ENCODE measurements at places on chromosomes 4 and X. TPM values are rescaled to one million over a fixed set of nuclear protein-coding genes. Genes with fewer than 3 reads are reported as not detected.
A peak's percentile ranks its signal among the peaks of the same experiment; 100 is the strongest.

The SOWAHD gene
- total RNA-seq, result 1.2 TPM

The PTPN13 gene
- total RNA-seq, result not detected

The GALNTL6 gene
- total RNA-seq, result not detected

The CXCR3 gene
- 10.4 TPM for total RNA-seq

The NPNT gene
- total RNA-seq, result not detected

The BTK gene
- total RNA-seq, result 5.3 TPM

The VCX3B gene
- not detected for total RNA-seq

The CFAP99 gene
- total RNA-seq, result not detected

The PNMA6E gene
- total RNA-seq, result not detected

The MID1 gene
- 0.31 TPM for total RNA-seq

The RXFP1 gene
- total RNA-seq, result not detected

The ARHGEF9 gene
- 30.6 TPM for total RNA-seq

The SSX4 gene
- not detected for total RNA-seq

DNA sequence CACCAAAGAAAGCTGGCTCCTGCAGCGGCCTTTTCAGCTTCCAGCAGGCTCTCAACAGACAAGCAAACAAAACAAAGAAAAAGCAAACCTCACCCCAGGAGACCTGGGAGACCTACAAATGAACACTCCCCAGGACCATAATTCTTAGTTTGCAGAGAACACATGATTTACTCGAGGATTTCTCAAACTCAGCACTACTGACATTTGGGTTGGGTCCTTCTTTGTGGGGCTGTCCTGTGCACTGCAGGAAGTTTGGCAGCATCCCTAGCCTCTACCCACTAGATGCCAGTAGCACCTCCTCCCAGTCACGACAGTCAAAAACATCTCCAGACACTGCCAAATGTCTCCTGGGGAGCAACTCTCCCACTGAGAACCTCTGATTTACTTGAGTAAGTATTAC, 21.9 kb downstream of the APOO start:
- no peak for DNase-seq

- DNase-seq, result no peak
These were observed 22.7 kb upstream of the DRD5 start for GRCh38 chr4:9758641-9759317.

GRCh38 chr4:3269105-3269927, 20.4 kb downstream of the MSANTD1 start:
- no peak for DNase-seq

- no peak for DNase-seq
These were observed 69.0 kb downstream of the HPRT1 start for GRCh38 chrX:134528960-134529359.

- no peak for DNase-seq
These were observed 1067.6 kb upstream of the FTHL17 start for GRCh38 chrX:32139476-32139875.

- DNase-seq, result peak; percentile 48
These were observed 14.9 kb upstream of the LOC101059915 start for GRCh38 chrX:71652405-71652804.

DNA sequence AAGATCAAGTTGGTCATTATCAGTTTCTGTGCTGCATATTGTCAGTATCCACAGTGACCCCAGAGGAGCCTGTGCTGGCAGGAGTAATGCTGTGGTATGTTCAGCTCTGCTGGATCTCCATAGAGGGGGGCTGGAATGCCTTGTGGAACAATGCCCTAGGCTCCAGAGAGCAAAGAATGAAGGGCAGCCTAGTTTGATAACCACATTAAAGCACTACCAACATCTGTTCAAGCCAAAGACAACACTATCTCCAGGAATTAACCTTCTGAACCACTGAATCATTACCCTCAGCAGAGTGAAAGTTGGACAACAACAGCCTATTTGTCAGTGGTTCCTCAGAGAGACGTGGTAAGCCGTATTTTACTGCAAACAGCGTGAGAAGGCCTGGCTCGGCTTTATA, 192.3 kb upstream of the CXorf66 start:
- no peak for DNase-seq

GRCh38 chr4:40357738-40358137, 22.6 kb downstream of the CHRNA9 start:
- no peak for DNase-seq

GRCh38 chrX:135389717-135390116, 32.0 kb upstream of the SMIM10L2A start:
- no peak for DNase-seq

- no peak for DNase-seq
These were observed 408.1 kb downstream of the DCAF12L2 start for GRCh38 chrX:125757794-125758564.

- no peak for DNase-seq
These were observed 31.3 kb upstream of the TBL1X start for GRCh38 chrX:9433596-9433995.

DNA sequence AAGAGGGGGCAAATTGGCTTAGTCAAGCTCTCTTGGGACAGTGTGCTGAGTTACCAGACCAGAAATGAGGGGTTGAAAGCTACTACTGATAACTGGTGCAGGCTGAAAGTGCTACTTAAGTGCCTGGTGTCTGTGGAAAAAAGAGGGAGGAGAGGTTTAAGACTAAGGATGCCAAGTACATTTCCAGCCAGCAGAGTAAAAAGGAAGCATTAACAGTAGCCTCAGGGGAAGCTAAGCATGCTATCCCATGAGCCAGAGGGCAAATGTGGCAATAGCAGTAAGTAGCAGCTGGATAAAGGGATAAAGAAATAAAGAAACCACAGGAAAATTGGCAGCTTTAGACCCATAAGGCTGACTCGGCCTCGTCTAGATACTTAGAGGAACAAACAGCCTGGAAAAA, 196.3 kb upstream of the MAB21L2 start:
- no peak for DNase-seq

GRCh38 chr4:85701861-85702321, 226.9 kb downstream of the ARHGAP24 start:
- DNase-seq, result no peak

- DNase-seq, result no peak
These were observed 251.7 kb downstream of the MAPK10 start for GRCh38 chr4:86108137-86108536.

DNA sequence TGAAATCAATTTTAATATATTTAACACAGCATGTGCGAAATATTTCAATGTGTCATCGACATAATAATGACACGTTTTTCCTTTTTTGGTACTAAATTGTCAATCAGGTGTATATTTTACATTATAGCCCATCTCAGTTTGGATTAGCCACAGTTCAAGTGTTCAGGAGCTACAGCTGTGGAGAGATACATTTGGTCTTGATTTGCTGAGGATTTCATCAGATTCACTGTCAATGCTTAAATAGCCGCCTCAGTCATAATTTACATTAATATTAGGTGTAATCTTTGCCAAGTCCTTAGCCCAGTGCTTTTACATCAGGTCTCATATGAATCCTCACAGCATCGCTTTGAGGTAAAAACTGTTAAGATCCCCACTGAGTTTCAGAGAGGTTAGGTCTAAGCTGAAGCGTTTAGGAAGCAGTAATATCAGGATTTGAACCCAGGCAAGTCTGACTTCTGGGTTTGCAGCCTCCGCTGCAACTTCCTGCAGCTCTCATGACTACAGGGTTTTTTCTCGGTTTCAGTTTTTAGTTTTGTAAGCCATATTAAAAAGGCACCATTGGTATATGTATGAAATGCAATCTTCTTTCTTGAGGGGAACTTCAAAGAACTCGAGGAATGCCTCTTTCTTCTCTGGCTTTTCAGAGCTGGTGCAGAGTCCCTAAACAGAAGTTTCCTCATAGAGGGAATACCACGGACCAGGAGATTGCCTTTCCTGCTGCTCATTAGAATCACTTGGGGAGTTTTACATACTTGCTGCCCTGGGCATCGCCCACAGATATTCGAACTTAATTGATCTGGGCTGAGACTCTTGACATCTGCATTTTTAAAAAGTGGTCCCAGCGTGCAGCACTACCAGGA, 6.4 kb downstream of the MTM1 start:
- no peak for DNase-seq

DNA sequence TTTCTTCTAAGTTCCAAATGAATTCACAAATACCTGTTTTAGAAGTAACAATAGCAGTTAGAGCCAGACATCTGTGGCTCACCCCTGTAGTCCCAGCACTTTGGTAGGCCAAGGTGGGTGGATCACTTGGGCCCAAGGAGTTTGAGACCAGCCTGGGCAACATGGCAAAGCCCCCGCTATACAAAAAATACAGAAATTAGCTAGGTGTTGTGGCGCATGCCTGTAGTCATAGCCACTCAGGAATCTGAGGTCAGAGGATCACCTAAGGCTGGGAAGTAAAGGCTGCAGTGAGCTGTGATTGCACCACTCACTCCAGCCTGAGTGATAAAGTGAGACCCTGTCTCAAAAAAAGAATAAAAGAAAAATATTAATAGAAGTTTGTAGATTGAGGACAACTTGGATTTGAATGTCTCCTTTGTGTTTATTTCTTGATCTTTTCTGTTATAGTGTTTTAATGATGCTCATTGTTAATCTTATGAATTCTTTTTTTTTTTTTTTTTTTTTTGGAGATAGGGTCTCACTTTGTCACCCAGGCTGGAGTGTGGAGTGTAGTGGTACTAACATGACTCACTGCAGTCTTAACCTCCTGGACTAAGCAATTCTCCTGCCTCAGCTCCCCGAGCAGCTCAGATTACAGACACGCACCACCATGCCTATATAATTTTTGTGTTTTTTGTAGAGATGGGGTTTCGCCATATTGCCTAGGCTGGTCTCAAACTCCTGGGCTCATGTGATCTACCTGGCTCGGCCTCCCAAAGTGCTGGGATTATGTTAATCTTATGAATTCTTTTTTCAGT, 30.7 kb upstream of the RAPGEF2 start:
- DNase-seq, result no peak

- DNase-seq, result peak; percentile 52
These were observed 40.5 kb upstream of the OGT start for GRCh38 chrX:71492231-71493065.

- peak; percentile 29 for DNase-seq
These were observed 16.2 kb upstream of the ZCCHC12 start for GRCh38 chrX:118807151-118808017.

DNA sequence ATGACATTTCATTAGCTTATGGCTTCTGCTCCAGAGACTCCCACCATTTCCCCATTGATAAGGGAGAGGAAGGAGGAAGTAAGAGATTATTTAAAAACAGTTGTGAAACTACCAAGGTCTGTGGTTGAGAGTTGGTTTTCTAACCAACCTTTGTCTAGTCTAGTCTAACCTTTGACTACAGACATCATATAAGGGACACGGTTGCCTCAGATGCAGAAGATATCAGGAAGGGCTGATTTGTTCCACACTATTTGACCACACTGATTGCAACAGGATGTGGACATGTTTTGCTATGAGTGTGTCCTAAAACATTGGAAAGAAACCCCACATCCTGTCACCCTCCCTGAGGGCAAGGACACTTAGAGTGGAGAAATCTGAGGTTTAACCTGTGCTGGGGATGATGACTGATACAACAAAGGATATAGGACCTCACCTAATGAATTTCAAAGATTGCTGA, 53.0 kb downstream of the COQ2 start:
- peak; percentile 32 for DNase-seq

GRCh38 chrX:80812176-80812575, 2.5 kb upstream of the BRWD3 start:
- peak; percentile 6 for DNase-seq

DNA sequence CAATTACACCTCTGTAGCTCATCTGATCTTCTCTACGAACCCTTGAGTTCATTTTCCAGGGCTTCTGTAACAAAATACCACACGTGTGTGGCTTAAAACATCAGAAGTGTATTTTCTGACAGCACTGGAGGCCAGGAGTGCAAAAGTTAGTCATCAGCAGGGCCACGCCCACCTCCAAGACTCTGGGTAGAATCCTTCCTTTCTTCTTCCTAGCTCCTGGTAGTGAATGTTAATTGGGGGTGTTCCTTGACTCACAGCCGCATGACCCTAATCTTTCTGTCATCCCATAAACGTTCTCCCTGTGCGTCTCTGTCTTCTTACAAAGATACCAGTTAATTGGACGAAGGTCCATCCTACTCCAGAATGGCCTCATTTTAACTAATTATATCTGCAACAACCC, 115.0 kb downstream of the TRIML1 start:
- no peak for DNase-seq

- no peak for DNase-seq
These were observed 21.4 kb downstream of the SH3RF1 start for GRCh38 chr4:169249214-169249973.

GRCh38 chr4:138898282-138898681, 117.3 kb upstream of the NOCT start:
- no peak for DNase-seq

DNA sequence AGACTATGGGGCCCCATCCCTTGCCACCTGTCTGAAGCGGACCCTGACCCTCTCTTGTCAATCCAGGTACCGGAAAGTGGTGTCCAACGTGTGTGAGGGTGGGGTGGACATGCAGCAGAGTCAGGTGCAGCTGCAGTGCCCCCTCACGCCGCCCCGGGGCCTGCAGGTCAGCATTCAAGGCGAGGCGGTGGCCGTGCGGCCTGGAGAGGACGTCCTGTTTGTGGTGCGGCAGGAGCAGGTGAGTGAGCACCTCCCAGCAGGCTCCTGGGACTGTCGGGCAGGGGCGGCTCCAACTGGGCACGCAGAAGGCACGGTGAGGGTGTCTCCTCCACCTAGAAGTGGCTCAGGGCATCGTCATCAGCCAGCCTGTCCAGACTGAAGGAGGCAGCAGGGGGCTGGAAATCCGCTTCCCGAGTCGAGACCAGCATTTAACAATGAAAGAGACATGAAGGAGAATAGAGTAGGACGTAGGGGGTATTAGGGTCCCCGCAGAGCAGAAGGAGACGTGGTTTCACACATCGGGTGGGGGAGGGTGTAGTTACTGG, 221.6 kb downstream of the AFAP1 start:
- no peak for DNase-seq
